Suppressor macrophage treated with lipopolysaccharide for 1 hour (primary cell): ENCODE measurements at places on chromosomes 7 and 10.

DNA sequence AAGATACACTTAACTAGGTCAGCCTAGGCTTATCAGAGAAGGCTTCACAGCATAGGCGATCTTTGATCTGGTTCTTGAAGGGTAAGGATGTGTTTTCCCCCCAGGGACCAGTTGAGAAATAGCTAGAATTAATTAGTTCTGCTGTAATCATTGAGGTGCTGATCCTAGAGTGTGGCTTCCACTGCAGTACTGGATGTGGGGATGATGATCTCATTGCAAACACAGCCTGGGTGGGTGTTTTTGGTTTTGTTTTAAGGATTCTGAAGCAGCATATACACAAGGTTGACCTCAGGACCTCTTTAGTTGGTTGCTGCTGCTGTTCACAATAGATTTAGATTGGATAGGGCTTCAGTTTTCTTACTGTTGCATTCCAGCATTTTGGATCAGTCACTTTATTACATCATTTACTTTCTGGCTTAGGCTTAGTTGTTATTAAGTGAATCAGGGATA is 159.7 kb downstream of the AUTS2 start:
- no peak for DNase-seq

GRCh38 chr7:104895522-104896236 is 118.3 kb upstream of the KMT2E start:
- DNase-seq = peak; percentile 90

- DNase-seq = peak; percentile 52
Observed at GRCh38 chr10:116271593-116272439, 1.2 kb downstream of the GFRA1 start.

DNA sequence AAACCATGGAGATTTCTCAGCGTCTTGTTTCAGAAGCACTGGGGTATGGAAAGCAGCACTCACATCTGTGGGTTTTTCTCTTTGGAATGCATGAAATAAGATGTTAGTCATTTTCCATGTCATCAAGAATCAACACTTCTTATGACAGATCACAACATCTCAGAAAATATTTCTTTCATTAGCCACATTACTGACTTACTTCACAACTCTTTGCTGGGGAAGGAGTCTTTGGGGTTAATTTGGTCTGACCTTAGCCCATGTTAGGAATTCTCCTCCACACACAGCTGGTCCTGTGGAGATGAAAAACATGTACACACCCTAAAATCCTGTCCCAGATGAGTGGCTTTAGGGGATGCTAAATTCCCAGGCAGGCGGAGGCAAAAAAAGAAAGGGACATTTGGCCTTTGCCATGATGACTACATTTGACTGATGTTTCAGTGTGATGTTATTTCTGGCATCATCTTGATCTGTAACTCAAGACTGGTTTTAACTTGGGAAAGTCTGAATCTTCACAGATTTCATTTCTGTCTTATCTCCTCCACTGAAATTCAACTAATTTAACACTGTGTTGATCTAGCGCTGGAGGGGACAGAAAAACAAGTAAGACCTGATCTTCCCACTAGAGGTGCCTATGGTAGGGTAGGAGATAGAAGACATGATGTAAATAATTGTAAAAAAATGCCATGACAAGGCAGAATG is 363.2 kb downstream of the PRPF18 start:
- no peak for DNase-seq

- no peak for DNase-seq
Observed at GRCh38 chr10:129524936-129525335, 57.9 kb downstream of the MGMT start.

GRCh38 chr7:155815332-155816191 is 3.3 kb upstream of the SHH start:
- DNase-seq = peak; percentile 86

DNA sequence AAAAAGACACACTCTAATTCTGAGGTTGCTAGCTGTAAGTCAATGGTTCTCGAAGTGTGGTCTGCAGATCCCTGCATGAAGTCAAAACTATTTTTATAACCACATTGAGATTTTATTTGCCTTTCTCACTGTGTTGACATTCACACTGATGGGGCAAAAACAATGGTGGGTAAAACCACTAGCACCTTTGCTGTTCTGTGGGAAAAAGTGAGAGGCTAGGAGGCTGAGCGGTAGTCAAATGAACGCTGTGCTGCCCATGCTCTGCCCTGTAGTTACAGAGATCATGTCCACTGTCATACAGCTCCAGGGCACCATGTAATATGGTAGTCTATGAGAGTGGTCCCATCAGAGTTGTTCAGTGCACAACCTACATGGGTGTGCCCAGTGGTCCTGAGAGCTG is 21.6 kb upstream of the PDCD4 start:
- DNase-seq = no peak
